ENCODE measurements at places on chromosomes 12 and 14. TPM values are rescaled to one million over a fixed set of nuclear protein-coding genes. Genes with fewer than 3 reads are reported as not detected.

FOXM1 gene
- 155 TPM for total RNA-seq

VRTN gene
- total RNA-seq = not detected

GLIPR1L2 gene
- total RNA-seq = not detected

ATL1 gene
- 1.3 TPM for total RNA-seq

GLT8D2 gene
- 0.40 TPM for total RNA-seq

GZMH gene
- 80.0 TPM for total RNA-seq

BDKRB2 gene
- total RNA-seq = not detected

- DNase-seq = no peak
These were observed 47.6 kb upstream of the ATP2B1 start for GRCh38 chr12:89756194-89756584.

- no peak for DNase-seq
These were observed 224.7 kb upstream of the EGLN3 start for GRCh38 chr14:34175574-34175973.

DNA sequence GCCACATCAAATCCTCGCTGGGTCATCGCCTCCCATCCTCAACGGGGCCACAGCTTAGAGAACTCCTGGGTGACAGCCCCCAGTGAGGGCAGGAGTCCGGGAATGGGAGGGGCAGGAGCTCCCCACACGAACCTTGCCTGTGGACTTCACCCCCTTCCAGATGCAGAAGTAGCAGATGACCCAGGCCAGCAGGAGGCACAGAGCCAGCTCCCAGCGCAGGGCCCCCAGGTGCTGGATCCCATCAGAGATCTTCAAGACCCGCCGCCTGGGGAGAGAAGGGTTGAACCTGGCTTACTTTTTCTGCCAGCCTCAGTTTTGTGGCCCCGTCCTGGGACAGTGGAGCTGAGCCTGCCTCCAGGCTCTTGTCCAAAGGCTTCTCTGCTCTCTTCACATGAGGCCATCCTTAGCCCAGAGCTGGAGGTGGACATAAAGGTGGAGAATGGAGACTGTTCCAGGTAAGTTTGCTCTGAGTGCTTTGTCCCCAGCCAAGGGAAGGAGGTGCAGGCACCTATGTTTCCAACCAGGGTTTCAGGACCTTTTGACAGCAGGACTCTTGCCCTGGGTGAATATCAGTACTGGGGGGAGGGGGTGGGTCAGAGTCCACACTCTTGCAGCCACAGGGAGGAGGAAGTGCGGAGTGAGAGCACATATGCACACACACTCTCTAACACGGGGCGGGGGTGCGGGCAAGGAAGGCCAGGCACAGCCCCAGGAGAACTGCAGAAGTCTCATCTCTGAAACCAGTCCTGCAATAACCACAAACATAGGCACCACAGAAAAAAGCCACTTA is 23.3 kb upstream of the SLC6A12 start:
- DNase-seq = no peak

DNA sequence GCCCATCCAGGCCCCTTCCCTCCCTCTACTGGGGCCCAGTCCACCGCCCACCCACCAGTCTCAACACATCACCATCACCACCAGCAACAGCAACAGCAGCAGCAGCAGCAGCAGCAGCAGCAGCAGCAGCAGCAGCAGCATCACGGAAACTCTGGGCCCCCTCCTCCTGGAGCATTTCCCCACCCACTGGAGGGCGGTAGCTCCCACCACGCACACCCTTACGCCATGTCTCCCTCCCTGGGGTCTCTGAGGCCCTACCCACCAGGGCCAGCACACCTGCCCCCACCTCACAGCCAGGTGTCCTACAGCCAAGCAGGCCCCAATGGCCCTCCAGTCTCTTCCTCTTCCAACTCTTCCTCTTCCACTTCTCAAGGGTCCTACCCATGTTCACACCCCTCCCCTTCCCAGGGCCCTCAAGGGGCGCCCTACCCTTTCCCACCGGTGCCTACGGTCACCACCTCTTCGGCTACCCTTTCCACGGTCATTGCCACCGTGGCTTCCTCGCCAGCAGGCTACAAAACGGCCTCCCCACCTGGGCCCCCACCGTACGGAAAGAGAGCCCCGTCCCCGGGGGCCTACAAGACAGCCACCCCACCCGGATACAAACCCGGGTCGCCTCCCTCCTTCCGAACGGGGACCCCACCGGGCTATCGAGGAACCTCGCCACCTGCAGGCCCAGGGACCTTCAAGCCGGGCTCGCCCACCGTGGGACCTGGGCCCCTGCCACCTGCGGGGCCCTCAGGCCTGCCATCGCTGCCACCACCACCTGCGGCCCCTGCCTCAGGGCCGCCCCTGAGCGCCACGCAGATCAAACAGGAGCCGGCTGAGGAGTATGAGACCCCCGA is 6.8 kb upstream of the RNU7-1 start:
- peak; percentile 78 for DNase-seq

DNA sequence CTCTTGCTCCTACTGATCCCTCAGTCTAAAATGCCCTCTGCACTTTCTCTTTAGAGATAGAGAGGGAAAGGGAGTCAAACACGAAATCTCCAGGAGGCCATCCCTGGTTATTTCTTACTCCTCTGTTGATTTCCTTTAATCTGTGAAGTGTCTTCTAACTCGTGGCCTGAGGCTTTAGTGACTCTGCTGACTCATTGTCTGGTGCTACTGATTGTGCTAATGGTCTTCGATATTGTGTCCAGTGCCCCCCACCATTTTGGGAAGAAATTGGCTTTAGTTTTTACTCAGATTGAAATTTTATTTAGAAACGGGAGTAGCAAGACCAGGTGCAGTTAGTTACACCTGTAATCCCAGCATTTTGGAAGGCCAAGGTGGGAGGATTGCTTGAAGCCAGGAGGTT is 839 bp downstream of the CLEC9A start:
- DNase-seq = no peak

DNA sequence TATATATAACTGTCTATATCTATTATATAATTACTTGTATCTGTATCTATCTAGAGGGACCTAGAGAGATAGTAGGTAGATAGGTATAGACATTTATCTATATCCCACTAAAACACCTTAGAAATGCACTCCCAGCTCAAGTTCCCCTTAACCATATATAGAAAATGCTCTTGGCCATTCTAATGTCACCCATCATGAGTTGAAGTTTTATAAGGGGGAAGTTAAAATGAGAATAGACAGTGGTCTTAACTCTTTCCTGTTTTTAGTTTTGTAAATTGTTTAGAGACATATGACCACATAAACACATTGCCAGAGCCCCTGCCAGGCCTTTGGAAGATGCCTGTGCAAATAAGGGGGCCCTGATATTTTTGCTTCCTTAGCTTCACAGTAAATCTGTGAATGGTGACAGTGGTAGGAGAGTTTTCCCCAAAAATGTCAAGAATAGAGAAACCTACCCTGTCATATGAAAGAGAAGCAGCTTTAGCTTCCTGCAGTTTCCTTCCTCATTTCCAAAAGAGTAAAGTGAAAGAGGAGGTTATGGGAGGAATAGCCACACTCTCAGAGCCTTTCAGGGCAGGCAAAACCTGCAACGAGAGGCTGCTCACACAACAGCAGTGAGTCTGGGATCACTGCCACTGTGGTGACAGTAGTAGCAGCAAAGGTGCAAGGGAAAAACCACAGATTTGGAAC is 45.5 kb downstream of the MGST1 start:
- no peak for DNase-seq

- no peak for DNase-seq
These were observed 59.1 kb upstream of the SLC6A13 start for GRCh38 chr12:321606-322326.

DNA sequence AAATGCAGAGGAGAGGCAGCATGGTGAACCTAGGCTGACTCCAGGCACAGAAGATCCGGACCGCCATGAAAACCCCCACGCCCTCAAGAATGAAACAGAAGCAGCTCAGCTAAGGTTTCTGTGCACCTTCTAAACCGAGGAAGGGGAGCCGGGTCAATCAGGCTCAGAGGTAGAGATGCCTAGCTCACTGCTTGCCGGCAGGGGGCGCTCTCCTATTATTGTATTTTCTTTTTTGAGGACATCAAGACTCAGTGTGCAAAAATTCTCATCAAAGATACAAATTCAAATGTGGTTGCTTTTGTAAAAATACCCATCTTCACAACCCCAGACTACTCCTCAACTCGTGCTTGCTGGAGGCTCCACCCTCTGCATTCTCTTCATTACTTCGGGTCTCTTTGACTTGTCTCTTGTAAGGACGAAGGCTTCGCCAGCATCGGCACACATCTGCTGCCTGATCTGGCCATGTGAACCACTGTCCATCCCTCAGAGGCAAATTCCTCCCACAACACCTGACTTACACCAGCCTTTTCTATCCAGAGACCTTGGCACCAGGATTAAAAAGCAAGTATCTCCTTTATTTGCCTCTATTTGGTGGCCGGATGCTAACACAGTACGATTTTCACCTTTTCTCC is 33.4 kb upstream of the RNASE3 start:
- peak; percentile 76 for DNase-seq

DNA sequence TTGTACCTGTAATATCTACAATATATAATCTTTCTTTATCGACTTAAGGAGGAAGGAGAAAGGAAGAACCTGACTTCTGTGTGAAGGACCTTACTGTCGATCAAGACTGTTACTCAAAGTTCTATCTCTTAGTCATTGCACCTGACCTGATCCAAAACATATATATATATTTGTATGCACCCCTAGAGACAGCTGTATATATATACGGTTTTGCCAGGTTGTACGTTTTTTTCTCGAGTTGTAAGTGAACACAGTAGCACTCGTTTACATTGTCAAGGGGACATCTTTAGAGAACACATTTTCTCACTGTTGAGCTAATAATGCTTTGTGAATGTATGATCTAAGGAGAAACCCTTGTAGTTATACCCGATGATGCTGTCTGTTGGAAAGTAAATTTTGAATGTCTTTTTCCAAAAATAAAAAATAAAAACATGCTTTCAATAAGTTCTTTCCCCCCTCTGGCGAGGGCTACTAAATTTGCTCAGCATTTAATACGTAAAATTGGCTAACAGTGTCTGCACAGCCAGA is 536 bp upstream of the SLC35E3 start:
- DNase-seq = no peak

DNA sequence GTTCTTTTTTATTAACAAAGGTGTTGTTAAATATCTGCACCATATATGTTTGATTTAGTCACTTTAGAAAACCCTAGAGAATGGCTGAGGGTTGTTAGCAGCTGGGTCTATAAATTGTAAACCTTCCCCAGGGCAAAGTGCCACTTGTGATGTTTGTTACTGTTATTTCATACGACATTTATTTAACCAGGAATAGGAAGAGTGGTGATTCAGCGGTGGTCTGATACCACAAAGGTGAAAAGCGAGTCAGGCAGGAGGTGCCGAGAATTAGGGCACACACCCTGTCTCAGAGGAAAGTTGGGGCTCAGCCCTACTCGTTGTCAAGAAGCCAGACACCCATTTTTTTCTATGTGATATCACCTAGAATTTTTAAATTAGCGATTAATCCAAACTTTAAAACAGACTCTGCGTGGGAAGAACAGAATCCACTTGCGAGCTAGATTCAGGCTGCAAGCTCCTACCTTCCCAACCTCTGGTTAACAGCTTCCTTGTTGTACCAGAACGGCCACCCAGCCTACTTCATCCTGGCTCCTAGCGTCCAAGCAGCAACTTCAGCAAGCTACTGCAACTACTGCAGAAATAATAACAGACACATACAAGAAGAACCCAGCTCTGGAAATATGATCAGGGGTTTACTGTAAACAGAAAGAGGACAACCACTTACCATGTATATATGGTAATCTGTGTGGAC is 126.7 kb downstream of the TMEM132D start:
- DNase-seq = no peak

DNA sequence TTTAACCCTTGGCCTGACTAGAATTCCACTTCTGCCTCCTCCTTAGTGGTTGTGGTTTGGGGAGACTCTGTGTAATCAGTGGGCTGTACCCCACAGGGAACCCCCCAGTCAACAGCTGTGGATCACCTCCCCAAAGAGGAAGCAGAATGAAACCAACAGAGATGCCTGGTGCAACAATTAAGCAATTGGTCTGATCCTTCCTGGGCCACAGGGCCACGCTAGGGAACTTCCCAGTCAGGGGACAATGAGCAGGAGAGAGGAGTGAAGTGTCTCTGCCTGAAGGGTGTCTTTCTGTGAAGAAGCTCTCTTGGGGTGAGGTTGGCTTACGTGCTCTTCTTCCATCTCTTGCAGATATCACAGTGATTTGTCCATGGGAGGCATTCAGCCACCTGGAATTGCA is 8.2 kb downstream of the PDE6H start:
- no peak for DNase-seq

- no peak for DNase-seq
These were observed 56.9 kb downstream of the LIN52 start for GRCh38 chr14:74141703-74142102.

DNA sequence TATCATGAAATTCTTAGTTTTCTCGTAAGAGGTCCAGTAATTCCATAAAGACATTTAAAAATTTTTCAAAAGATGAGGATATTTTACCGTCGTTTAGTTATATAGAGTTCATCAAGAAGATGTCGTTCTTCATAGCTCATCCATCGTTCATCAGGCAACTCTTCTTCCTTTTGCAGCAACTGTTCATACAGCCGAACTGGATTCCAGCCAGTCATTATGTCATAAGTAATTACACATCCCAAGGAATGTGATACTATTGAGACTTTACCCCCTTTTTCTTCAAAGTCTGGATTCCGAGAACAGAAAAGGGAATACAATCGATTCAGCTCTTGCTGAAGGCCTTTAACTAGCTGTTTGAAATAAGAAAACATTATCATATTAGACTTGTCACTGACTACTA is 90.3 kb downstream of the DDHD1 start:
- no peak for DNase-seq

DNA sequence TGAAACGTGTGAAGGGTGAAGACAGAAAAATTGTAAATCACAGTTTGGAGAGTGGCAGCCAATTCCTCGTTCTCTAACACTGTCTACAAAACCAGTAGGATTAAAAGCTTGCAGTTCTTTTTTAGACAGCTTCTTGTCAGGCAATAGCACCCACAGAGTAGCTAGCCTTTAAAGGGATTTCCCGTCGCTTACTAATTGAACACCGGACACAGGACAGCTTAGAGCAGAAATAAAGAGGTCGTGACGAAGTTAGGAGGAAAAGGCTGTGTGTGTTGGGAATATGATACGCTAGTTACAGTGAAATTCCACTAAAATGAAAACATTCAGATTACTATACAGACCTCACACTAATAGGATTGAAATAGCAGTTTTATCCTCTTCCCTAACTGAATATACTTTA is 149.1 kb upstream of the FLRT2 start:
- DNase-seq = no peak
